Stimulated activated CD8-positive, alpha-beta memory T cell treated with anti-CD3 and anti-CD28 coated beads, Interleukin-2, amount 100 ng/mL, for 1 hour (primary cell): ENCODE measurements at places on chromosomes 16 and 17.

DNA sequence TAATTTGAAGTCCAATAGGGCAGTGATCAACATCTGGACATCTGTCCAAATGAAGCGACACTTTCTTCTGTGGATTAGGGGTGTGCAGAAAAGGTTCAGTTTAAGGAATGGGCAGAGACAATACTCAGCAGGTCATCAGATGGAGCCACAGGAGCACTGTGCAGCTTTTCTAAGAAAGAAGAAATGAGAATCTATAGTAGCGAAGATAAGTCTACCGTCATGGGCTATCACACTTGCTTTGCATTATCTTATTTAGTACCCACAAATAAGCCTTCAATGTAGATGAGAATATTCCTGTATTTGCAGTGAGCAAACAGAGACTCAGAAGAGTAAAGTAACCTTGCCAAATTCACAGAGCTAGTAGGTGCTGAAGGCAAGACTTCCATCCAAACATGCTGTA lies 412.0 kb upstream of the GOT2 start:
- DNase-seq: no peak

DNA sequence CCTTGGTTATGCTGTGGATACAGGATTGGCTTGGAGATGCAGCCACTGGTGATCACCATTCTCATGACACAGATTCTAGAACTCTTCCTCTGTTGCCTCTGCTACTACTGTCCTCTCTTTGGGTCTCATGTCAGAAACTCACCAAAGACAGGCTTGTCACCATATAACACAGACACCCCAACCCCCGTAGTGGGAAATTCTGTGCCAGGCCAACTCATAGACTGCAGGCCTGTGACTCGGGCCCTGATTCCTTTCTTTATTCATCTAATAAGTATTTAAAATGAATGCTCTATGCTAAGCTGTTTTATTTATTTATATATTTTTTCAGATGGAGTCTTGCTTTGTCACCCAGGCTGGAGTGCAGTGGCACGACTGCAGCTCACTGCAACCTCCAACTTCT lies 9.5 kb downstream of the CYB5D2 start:
- DNase-seq: no peak

DNA sequence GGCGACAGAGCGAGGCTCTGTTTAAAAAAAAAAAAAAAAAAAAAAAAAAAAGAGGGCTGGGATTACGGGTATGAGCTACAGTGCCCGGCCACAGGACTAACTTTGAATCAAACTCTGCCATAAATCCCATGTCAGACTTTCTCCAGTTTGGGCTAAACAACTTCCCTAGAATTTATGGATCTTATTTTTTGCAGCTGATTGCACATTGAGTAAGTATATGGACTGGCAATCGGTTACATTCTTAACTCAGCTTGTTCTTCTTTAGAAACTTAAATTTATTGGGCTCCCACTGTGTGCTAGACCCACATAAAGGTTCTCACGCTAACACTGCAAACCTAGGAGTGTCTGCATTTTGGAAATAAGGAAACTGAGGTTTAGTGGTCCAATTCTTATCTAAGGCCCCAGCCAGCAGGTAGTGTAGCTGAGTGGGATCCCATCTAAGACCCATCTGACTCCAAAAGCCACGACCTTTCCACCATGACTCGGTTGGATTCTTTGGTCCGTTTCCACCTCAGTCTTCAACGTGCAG lies 718 bp upstream of the CBFB start:
- no peak for DNase-seq

- DNase-seq: no peak
Observed at GRCh38 chr16:53792161-53792951, 88.4 kb downstream of the FTO start.

GRCh38 chr16:1095450-1096168 lies 435 bp downstream of the C1QTNF8 start:
- no peak for DNase-seq

- no peak for DNase-seq
Observed at GRCh38 chr17:60103957-60104356, 25.2 kb upstream of the HEATR6 start.

DNA sequence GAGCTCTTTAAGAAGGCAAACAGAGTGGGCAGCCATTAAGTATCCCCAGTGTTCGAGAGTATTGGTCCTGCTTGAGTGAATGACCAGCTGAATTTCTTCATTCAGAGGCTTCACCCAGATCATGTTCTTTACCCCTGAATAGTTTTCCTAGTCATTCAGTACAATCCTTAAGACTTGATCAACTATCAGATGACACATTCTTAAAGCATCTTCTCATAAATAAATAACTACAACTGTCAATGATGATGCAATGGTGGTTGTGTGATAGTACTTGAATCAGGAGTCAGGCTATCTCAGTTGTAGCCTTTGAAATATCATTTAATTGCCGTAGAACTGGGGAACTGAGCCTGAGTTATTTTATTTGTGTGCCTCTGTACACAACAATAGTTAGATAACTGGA lies 416.8 kb upstream of the CCL2 start:
- DNase-seq: no peak

DNA sequence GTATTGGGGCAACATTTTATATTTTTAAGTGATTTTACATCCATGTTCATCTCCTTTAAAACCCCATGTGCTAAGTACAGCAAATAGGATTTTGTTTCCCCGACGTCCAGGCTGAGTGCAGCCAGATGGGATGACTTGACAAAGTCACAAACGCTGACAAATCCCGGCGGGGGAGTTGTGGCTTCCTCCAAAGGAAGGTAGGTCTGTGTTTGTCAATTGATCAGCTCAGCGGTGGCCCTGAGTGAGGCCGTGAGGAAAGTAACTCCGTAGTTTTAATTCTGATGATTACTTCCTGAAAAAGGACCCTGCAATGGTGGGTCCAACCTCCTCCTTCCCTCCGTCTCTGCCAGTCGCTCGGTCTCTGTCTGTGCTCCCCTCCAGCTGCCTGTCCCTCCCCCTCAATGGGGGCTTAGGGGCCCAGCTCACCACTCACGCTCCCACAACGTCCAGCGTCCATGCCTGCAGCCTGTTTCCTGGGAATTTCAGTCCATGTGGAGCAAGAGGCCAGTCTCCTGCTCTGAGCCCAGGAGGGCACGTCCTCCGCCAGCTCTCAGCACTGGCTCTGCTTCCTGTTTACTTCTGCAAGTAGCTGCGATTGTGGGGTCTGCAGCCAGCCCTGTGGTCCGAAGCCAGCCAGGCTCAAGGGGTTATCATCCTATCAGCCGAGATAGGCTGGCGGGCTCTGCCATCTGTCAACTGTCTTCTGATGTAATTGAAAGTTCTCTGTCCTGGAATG lies 209.4 kb upstream of the FOXF1 start:
- no peak for DNase-seq

GRCh38 chr16:82735673-82736091 lies 108.9 kb downstream of the CDH13 start:
- DNase-seq: no peak

- DNase-seq: no peak
Observed at GRCh38 chr16:58026705-58027160, 1.2 kb downstream of the MMP15 start.

DNA sequence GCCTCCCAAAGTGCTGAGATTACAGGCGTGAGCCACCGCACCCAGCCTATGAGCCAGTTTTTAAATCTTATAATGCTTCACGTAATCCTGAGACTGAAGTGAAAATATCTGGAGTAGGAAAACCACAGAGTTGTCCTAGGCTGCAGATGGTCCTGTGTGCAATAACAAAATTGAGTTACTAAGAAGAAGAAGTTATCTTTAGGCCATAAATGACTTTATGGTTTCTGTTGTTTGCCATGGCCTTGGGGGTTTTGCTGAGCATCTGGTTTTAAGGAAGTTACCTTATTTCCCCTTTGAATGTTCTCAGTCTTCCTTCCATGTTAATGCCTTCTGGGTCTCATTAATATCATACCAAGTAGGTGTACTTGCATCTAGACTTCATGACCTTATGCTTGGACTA lies 16.5 kb downstream of the NMT1 start:
- DNase-seq: no peak

- DNase-seq: no peak
Observed at GRCh38 chr16:1283996-1284616, 25.3 kb upstream of the UBE2I start.

GRCh38 chr16:64370112-64370511 lies 751.8 kb downstream of the CDH11 start:
- DNase-seq: no peak
